ENCODE measurements at places on chromosomes 7 and 10.

DNA sequence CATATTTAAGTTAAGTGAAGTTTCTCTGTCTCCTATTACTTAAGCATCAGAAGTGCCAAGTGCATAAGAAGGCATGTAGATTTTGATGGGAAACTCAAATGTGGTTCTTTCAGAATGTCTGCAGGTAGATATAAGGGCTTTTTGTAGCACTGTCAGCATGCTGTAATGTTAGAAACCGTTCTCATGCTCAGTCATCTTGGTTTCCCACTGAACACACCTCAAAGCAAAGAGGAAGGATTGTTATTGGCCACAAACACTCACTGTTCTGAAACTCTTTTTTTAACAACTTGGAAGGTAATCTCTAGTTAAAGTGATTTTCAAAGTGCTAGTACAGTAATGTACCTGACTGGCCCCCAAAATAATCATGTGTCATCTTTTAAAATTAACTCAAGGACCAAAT, 126.0 kb downstream of the AASS start:
- DNase-seq = no peak

GRCh38 chr10:44706745-44707144, 204.4 kb upstream of the TMEM72 start:
- DNase-seq = no peak

- DNase-seq = no peak
Observed at GRCh38 chr7:16070806-16071205, 350.5 kb downstream of the CRPPA start.

DNA sequence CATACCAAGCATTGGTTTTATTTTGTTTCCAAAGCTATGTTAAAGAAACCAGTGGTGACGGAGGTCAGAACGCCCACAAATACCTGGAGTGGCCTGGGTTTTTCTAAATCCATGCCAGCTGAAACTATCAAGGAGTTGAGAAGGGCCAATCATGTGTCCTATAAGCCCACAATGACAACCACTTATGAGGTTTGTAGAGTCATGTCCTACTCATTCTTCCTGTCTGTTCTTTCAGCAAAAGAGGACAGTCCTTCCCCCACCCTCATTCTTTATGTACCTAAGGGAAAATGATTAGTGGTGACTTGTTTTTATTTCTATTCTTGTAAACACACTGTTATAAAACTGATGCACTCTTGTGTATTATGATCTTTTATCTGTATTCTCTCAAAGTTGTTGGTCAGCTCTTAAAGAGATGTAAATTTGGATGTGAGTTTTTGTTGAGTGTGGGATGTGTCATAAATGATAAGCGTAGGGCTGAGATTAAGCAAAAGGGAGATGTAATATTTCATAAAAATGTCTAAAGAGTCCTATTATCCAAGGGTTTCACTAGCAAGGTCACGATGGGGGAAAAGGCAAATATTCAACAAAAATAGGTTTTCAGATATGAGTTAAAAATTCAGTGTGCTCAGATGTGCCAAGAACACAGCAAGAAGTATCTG, 294.4 kb downstream of the BICC1 start:
- no peak for DNase-seq

DNA sequence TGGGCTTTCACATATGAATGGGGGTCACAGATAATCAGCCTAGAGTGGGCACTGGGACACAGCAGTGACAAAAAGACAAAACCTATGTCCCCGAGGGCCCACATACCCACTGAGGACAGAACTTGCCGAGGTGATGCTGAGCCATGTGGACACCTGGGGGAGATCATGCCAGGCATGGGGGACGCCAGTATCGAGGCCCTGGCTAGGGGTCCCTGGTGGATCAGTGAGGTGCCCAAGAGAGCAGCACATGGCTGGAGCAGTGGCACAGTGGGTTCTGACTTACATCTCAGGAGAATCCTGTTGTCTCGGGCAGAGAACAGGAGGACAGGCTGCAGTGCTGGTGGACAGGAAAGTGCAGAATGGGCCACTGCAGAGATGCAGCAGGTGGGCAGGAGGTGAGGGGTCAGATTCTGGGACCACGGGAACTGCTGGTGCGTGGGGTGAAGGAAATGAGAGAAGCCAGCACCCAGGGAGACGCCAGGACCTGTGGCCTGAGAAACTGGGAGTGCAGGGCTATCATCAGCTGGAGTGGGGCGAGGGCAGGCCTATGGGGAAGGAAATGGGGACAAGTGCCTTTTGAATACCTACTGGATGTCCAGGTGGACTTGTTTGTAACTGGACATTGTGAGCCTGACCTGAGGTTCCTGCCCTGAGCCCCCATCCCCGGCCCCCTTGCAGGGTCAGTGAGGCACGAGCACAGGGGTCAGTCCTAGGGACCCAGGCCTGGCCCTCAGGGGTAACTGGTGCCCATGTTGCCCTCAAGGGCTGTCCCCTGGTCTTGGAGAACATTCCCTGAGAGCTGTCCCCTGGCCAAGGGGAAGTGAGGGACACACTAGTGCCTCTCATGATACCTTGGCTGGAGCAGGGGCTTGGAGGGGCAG, 91.2 kb upstream of the RET start:
- no peak for DNase-seq

DNA sequence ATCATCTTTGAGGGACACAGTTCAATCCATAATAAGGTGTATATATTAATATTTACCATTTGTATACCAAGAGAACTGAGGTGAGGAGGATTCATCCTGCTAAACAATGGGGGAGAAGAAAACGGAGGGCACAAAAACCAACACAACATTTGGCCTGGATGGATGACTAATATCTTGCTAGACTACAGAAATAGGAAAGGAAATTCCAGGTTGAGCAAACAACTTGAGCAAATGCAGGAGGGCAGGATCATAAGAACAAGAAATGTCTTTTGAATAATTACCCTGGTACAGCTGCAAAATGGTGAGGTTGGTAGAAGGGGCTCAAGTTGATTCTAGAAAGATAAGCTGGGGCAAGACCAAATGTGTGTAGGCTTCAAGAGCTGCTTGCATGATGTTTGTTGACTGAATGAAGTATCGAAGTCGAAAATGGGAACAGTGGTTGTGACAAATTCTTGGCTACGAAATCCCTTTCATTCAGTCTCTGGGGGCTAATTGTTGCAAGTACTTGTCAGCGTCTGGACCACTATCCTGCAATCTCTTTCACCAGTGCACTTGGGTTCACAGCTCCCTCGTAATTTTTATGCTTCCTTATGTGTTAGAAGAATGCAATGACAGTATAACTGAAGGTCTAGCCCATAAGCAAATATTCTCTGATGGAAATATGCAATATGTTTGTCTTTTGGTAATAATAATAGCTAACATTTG, 176.2 kb downstream of the PTEN start:
- DNase-seq = no peak
